ENCODE measurements at places on chromosomes 4 and X.
A peak's percentile ranks its signal among the peaks of the same experiment; 100 is the strongest.

- peaks cover 21% of the 10 kb centered on the region for H3K4me1 ChIP-seq
- peak within 1 kb of the TSS; percentile 63 for H3K4me3 ChIP-seq
- H3K27me3 ChIP-seq, result peaks cover 49% of the 10 kb centered on the region
- peak; percentile 51 for DNase-seq
Observed at GRCh38 chr4:74364652-74365491, at the start of gene EREG. EREG (plus strand) TSS chr4:74365145; CDS start chr4:74365309, 164 bp downstream.

DNA sequence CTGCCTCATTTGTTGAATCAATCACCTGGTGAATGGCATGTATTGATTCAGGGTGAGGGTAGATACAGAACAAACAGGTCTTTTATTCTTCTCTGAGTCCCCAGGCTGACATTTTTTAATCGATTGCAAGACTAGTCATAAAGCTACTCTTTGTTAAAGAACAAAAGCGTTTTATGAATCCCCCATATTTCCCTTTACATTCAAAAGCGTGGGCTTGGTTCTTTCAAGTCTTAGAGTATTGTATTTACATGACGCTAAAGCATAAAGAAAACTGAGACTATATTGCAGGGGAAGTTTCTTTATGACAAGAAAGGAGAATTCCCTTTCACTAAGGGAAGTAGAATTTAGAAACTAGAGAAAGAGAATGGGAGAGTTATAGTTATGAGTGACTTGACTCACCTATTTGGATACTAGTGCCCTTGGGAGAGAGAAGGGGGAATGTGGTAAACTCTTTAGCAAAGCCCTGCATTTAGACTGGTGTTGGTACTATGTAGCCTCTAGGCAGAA lies 69.3 kb upstream of the PDE5A start:
- no peak overlapping the region for H3K4me3 ChIP-seq
- no peaks in the 10 kb centered on the region for H3K36me3 ChIP-seq
- H3K4me1 ChIP-seq, result peaks cover 2% of the 10 kb centered on the region

DNA sequence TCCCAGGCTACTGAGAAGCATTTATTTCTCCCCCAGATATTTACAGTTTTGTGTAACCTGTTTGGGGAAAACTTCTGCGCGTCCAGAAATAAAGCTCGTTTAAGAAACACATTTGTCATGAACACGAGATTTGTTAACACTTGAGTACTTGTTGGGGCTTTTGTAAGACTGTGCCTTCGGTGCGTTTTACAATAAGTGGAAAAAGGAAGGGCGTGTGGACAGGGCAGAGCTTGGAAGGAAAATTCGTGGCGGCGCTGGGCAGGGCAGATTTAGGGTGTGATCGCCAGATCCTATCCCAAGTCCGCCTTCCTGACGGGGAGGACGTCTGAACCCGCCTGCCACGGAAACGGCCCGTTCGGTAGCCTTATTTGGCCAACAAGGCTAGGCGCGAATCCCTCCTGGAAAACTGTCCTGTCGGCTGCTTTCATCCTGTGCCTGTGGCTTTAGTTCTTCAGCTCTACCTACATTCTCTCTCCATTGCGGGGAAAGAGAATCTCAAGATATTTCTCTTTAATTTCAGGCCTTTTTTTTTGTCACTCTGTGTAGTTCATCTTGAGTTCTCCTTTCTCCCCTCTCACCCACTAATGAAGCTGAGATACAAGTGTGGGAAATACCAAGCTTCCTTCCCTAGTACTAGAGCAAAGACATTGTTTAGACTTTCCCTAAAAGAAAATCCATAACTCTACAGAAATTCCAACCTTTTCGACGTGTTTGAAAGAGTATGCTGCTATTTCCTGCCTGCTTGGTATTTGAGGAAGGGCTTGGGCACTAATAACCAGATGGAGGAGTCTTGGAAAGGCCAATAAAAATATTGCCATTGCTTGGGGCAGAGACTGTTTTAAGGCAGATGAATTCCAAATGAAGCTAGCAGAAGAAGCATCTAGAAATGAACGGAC lies 982 bp downstream of the PDLIM5 start:
- H3K27ac ChIP-seq, result peak overlapping the region; percentile 93
- H3K4me1 ChIP-seq, result peaks cover 42% of the 10 kb centered on the region
- H3K36me3 ChIP-seq, result peaks cover 1% of the 10 kb centered on the region
- H3K4me3 ChIP-seq, result peak overlapping the region; percentile 86

GRCh38 chrX:106612393-106612763 lies 600 bp downstream of the RADX start:
- H3K4me1 ChIP-seq, result peaks cover 9% of the 10 kb centered on the region
- H3K27me3 ChIP-seq, result peaks cover 43% of the 10 kb centered on the region
- no peaks in the 10 kb centered on the region for H3K36me3 ChIP-seq
- peak overlapping the region; percentile 80 for H3K4me3 ChIP-seq
- DNase-seq, result no peak
- no peak overlapping the region for H3K27ac ChIP-seq

- H3K4me3 ChIP-seq, result no peak overlapping the region
- H3K36me3 ChIP-seq, result peaks cover 7% of the 10 kb centered on the region
- no peak overlapping the region for H3K27ac ChIP-seq
- no peak for DNase-seq
Observed at GRCh38 chr4:109826719-109827118, 1.1 kb upstream of the RRH start.

DNA sequence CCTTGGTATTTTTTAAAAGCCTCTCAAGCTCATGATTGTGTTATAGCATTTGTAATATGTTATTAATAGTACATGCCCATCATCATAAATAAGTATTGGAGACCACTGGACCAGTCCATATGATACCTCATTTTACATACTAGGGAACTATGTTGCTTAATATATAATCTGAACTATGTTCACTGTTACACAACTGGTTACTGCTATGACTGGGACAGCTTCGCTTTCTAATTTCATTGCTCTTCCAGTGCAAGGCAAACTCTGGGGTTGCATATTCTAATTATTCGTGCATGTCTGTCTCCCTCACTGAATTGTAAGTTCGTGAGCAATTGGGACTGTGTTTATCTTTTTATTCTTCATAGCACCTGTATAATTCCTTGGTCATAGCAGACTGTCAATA lies 330.5 kb downstream of the RAPGEF2 start:
- H3K4me1 ChIP-seq, result peaks cover 3% of the 10 kb centered on the region
- H3K27ac ChIP-seq, result no peak overlapping the region
- no peak overlapping the region for H3K4me3 ChIP-seq
- no peak for DNase-seq
- no peaks in the 10 kb centered on the region for H3K27me3 ChIP-seq
- no peaks in the 10 kb centered on the region for H3K36me3 ChIP-seq

GRCh38 chr4:139684351-139684750 lies 18.7 kb downstream of the MGST2 start:
- H3K27me3 ChIP-seq, result no peaks in the 10 kb centered on the region
- no peak overlapping the region for H3K27ac ChIP-seq
- no peak for DNase-seq

DNA sequence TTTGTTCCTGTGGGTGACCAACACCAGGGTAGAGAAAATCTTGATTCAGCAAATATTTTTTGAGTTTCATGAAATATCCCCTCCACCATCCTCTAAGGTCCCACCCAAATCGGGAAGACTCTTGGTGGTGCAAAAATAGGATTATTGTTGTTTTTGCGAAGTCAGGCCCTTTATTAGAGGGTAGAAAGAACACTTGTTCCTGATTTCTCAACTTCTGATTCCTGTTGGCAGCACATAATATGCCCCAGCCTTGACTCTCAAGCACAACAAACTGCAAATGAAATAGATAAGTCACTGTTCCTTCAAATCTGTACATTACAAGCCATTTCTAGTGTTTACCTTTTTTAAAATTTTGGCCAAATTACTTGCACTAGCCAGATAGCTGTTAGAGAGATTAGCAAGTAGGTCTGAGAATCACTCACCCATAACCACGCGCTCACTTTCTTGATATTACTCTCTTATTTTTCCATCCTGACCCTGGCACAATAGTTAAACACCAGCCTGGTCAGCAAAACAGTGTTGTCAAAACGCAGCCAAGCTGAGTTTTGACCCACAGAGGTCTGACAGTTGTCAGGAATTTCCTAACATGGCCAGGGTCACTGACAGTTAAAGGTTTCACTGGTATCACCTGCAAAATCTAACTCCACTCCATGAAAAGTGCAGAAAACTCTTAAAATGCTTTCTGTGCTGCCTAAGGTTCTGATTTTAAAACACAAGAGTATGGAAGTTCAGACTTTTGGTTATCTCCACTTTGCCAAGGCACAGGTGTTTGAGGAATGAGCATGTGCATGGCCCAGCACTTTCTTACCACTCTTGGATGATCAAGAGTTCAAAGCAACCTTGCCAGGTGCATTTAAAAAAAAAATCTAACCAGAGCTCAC lies 69.8 kb downstream of the RBM47 start:
- peaks cover 3% of the 10 kb centered on the region for H3K36me3 ChIP-seq
- H3K27me3 ChIP-seq, result no peaks in the 10 kb centered on the region
- peak overlapping the region; percentile 41 for H3K27ac ChIP-seq
- peaks cover 33% of the 10 kb centered on the region for H3K4me1 ChIP-seq

- H3K4me1 ChIP-seq, result peaks cover 14% of the 10 kb centered on the region
- H3K36me3 ChIP-seq, result peaks cover 8% of the 10 kb centered on the region
- H3K4me3 ChIP-seq, result no peak overlapping the region
- no peak for DNase-seq
Observed at GRCh38 chr4:151666501-151666900, 94.3 kb downstream of the GATB start.

DNA sequence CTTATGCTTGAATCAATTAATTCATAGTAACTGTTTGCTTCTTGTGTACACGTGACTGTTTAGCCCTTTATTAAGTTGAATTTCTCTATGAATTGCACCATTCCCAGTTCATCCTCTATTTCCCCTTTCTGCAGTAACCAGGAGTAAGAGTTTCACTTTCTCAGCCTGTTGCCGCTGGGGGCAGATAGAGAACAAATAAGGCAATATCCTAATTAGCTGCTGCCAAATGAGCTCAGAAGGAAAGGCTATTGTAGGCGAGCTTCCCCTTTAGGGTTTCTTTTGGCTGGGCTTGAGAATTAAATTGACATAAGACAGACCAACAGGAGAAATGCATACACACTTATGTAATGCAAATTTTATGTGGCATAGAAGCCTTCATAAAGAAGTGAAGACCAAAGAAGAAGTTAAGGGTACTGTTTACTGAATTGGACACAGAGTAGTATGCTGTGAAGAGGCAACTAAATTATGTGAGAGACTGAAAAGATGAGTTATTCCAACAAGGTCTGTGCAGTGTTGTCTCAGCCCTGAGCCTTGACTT lies 1594.7 kb downstream of the TECRL start:
- peaks cover 2% of the 10 kb centered on the region for H3K27me3 ChIP-seq
- H3K4me3 ChIP-seq, result no peak overlapping the region
- DNase-seq, result no peak

DNA sequence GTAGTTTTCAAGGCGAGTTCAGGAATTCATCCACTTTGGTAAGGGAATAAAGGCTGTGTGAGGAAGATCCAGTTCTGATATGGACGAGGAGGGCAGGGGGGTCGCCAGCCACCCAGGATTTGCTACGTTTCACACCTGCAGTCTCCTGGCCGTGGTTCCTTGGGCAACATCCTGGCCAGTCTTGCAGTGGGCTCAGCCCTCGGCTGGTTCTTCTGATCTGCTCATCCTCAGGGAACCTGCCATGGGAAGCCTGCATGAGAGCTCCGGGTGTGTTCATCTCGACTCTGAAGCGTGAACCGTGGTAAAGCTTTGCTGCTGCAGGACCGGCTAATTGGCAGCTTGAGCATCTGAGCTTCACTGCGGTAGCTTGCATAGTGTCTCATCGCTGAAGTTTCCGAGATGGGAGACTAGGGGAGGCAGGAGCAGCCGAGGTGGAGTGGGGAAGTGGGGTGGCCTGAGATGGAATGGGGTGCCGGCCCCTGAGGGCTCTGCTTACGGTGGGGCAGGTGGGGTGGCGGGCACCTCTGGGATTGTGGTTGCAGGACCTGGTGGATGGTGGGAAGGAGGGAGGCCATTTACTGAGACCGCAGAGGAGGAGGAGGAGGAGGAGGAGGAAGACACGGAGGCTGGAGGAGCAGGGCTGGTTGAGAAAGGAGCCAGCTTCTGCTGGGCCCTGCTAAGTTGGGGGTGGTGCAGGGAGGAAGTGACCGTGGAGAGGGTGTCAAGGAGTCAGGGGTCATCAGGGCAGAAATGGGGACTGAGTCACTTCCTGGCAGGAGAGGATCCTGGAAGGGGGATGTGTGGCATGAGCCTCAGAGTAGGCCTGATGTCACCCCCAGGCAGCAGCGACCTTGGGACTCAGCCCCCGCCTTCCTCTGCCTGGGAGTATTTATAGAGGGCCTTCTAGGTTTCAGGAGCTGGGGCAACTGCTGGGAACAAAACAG lies 213.1 kb upstream of the PSAPL1 start:
- H3K4me1 ChIP-seq, result peaks cover 20% of the 10 kb centered on the region
- peaks cover 5% of the 10 kb centered on the region for H3K27me3 ChIP-seq
- DNase-seq, result no peak

- no peak for DNase-seq
- no peaks in the 10 kb centered on the region for H3K36me3 ChIP-seq
- peaks cover 7% of the 10 kb centered on the region for H3K4me1 ChIP-seq
- no peaks in the 10 kb centered on the region for H3K27me3 ChIP-seq
- no peak overlapping the region for H3K4me3 ChIP-seq
- H3K27ac ChIP-seq, result no peak overlapping the region
Observed at GRCh38 chrX:19182785-19183184, 60.5 kb upstream of the ADGRG2 start.

- H3K4me3 ChIP-seq, result no peak overlapping the region
- DNase-seq, result no peak
- peaks cover 5% of the 10 kb centered on the region for H3K4me1 ChIP-seq
- H3K27ac ChIP-seq, result no peak overlapping the region
- no peaks in the 10 kb centered on the region for H3K27me3 ChIP-seq
Observed at GRCh38 chr4:139167774-139168444, 9.1 kb downstream of the ELF2 start.

GRCh38 chrX:102341867-102342266 lies 94.9 kb downstream of the NXF2 start:
- H3K4me1 ChIP-seq, result no peaks in the 10 kb centered on the region
- H3K27ac ChIP-seq, result no peak overlapping the region
- H3K27me3 ChIP-seq, result no peaks in the 10 kb centered on the region
- no peak overlapping the region for H3K4me3 ChIP-seq

DNA sequence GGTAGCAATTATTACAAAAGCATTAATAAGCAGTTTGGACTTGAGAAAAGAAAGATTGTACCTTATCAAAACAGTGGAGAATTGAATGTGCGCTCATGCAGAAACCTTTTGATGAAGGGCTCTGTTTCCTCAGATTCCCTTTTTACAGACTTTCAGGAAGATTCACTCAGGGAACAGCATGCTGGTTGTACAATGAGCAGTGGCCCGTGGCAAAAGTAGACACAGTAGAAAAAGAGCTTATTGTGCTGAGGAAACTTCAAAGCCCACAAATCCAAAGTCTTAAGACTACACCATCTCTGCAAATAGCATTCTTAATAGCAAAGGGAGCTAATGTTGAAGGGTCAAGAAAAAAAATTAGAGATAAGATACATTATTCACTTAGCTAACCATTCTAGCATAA lies 858.9 kb downstream of the PDHA2 start:
- DNase-seq, result no peak
- H3K4me1 ChIP-seq, result peaks cover 41% of the 10 kb centered on the region
- H3K4me3 ChIP-seq, result no peak overlapping the region
- peak overlapping the region; percentile 28 for H3K27ac ChIP-seq

- H3K4me3 ChIP-seq, result no peak overlapping the region
- no peaks in the 10 kb centered on the region for H3K27me3 ChIP-seq
- H3K27ac ChIP-seq, result no peak overlapping the region
- H3K4me1 ChIP-seq, result peaks cover 7% of the 10 kb centered on the region
- no peak for DNase-seq
- no peaks in the 10 kb centered on the region for H3K36me3 ChIP-seq
Observed at GRCh38 chrX:30570505-30570904, 7.1 kb downstream of the TASL start.
